ENCODE measurements at places on chromosomes 5 and 9.

GRCh38 chr5:166713295-166713694, 1578.2 kb upstream of the WWC1 start:
- DNase-seq = no peak

DNA sequence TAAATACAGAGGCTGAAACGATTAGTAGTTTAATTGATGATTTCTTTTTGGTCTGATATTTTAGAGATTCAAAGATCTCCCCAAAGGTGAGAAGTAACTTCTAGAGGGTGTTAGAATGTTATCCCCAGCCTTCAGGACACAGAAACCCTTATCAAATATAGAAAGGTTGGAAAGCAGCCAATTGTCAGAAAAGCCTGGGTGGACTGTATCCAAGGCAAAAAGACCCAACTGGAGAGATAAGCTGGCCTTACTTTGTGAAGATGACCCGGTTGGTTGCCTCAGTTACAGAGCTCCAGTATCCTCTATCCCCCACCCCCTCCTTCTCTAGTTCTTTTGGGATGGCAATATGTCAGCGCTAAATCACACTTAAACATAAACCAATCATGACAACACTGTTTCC, 75.7 kb downstream of the GCNT4 start:
- no peak for DNase-seq

DNA sequence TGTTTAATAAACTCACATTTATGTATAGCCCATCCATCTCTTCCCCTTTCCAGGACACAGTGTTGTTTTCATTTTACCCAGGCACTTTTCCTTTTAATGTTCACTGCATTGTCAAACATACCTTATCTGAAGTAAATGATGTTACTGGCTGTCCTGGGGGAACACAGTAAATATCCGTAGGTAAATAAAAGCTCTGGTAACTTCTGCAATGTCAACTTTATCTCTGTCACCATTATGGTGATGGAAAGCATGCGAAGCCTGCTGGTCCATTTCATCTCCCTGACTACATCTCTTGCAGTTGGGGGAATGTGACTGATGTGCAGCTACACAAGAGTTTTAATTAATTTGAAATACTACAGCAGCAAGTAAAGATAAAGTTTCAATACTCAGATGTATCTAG, 1162.1 kb upstream of the SEMA6A start:
- no peak for DNase-seq

- DNase-seq = no peak
Observed at GRCh38 chr9:74610523-74611061, 113.5 kb downstream of the RORB start.

DNA sequence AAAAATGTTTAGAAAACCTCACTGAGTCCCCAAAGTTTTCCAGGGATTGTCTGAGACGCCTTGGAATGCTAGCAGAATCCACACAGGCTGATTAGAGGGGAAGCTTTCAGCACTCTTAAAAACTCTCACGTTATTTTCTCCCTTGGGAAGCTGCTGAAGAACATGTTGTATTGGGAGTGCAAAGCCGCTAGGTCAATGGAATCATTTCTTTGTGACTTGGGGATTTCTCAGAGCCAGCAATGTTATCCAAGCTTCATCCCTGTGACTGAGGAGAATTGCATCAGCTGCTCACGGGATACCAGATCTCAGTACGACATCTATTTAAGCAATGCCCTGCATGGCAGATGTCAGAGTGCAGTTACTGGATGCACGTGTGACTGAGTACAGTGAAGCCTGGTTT, 426.4 kb upstream of the MPDZ start:
- DNase-seq = no peak

- no peak for DNase-seq
Observed at GRCh38 chr9:12968093-12968492, 193.3 kb downstream of the LURAP1L start.
